ENCODE measurements at places on chromosomes 2 and 18. TPM values are rescaled to one million over a fixed set of nuclear protein-coding genes. Genes with fewer than 3 reads are reported as not detected.

CAPN14 gene
- total RNA-seq = under 0.01 TPM

NFU1 gene
- total RNA-seq = 48.0 TPM

- DNase-seq = peak; percentile 45
Observed at GRCh38 chr2:56132138-56132537, 51.7 kb upstream of the CCDC85A start.

- no peak for DNase-seq
Observed at GRCh38 chr2:65120990-65121693, 8.8 kb downstream of the RAB1A start.

DNA sequence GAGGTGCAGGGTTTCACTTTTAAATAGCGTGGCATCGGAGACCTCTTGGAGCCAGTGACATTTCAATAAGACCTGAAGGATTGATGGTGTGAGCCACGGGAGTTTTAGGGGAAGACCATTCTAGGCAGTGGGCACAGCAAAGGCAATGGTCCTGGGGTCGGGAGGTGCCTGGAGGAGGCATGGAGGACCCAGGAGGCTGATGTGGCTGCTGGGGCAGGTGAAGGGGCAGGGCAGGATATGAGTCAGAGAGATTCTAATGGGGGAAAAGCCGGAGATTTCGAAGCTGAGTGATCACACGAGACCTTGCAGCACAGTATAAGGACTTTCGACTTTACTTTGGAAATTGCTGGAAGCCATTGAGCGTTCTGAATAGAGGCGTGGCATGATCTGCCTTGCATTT is 79.6 kb upstream of the KCNE4 start:
- no peak for DNase-seq

DNA sequence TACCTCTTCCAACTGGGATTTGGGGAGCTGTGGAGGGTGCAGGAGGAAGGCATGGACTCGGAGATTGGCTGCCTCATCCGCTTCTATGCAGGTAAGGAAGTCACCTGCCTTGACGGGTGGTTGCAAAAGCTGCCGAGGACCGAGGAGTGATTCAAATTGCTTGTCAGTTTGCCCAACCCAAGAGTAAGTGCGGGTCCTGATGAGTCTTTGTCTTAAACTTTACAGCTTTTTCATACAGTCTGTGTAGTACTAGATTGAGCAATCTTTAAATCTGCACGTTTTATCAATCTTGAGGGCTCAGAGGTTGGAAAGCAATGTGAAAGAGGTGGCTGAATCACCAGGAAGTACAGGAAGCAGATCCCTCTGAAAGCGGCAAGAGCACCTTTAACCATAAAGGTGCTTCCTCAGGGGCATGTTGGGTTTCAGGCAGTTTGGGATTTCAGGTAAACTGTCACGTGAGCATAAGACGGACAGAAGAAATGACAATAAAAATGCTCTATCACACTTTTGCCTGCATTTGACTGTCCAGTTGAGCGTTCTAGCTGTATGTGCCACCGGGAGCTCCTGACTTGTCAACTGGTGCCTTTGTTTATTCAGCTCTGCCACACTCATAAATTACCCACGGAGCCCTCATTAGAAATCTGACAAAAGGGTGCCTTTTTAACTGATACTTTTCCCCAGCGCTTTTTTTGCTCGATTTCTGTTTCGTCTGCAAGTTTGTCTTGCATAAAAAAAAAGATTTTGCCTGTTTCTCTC is 2.0 kb downstream of the PHLPP1 start:
- DNase-seq = peak; percentile 50

- DNase-seq = peak; percentile 6
Observed at GRCh38 chr18:62198259-62198658, 11.2 kb downstream of the RELCH start.

- DNase-seq = no peak
Observed at GRCh38 chr18:13477147-13477683, 249.1 kb downstream of the FAM210A start.

DNA sequence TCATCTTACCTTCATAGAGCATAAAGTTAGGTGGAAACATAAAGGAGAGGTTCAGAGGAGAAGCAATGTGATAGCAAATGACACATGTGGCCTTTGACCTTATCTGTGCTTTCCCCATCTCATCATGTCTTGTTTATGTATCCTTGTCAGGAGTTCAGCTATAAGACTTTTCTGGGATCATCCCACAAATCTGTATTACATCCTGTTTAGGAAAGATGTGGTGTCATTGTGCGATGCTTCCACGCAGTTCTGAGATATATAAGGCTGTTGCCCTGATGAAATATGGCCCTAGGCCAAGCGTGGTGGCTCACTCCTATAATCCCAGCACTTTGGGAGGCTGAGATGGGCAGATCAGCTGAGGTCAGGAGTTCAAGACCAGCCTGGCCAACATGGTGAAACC is 15.5 kb upstream of the MGAT5 start:
- DNase-seq = no peak

DNA sequence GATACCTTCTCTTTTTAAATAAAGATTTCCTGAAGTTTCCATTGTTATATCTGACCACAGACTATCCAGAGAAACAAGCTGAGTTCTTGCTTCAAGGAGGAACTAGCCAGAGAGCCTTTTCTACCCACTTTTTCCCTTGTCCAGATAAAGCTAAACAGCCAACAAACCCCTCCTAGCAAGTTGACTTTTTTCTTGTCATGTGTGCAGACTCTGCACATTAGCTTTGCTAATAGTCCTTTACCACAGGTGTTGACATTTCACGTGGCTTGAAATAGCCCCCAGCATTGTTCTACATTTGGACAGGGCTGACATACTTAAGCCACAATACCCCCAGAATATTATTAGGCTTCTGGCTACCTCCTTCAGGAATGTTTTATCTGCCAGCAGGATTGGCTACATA is 40.7 kb downstream of the PCBP1 start:
- no peak for DNase-seq

- DNase-seq = no peak
Observed at GRCh38 chr2:133352719-133353118, 215.5 kb downstream of the NCKAP5 start.

GRCh38 chr2:64629329-64629781 is 24.4 kb downstream of the SERTAD2 start:
- no peak for DNase-seq

DNA sequence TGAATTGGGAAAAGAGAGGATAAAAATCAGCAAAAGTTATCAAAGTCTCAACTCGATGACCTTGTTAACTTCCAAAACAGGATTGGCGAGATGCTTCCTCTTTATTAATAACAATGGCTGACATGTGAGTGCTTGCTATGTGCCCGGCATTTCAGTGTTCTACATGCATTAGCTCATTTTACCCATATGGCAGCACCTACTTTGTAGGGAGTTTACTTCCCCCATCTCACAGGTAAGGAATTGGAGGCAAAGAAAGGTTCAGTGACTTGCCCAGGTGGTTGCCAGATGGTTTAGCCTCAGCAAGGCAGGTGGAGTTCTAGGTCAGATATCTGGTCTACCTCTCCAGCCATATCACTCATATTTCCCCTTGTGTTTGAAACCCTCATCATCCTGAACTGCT is 12.4 kb downstream of the TFCP2L1 start:
- no peak for DNase-seq

CHRNG gene
- total RNA-seq = 0.83 TPM

DNA sequence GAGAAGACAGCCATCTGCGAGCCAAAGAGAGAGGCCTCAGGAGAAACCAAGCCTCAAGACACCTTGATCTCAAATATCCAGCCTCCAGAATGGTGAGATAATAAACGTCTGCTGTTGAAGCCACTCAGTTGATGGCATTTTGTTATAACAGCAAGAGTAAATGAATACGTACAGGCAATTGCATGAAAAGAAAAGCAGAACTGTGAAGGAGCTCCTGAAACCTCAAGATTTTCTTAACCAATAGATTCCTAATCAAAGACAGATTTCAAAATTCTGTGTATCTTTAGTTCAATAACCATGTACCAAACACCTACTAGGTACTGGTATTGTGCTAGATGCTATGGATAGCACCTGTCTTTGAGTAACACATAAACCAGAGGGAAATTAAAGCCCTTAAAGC is 139.5 kb downstream of the PIEZO2 start:
- DNase-seq = no peak

DNA sequence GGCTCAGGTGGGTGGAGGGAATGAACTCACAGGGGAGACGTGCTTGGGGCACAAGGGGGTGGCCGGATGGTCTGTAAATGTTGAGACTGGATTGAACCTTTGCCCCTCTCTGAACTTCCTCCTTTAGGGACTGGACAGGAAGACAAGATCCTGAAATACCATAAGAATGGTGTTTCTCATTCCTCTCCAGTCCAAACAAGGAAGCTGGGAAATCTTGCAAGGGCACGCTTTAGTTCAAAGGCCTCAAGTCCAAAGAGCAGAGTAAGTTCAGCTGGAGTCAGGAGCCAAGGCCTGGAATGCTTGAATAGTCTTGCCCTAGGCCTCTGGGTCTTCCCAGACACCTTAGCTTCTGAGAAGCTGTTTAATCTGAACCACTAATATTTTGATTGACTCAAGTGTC is 52.4 kb upstream of the SIX3 start:
- DNase-seq = no peak

- no peak for DNase-seq
Observed at GRCh38 chr2:14975381-14975780, 342.9 kb downstream of the LRATD1 start.

ASXL2 gene
- total RNA-seq = 8.7 TPM

UGT1A1 gene
- not detected for total RNA-seq

GPR35 gene
- 1.0 TPM for total RNA-seq

GRCh38 chr18:21406116-21406515 is 164.1 kb downstream of the GREB1L start:
- DNase-seq = peak; percentile 60

GRCh38 chr2:173520918-173521317 is 166.2 kb downstream of the CDCA7 start:
- no peak for DNase-seq

LDAH gene
- total RNA-seq = 21.5 TPM

Data from LHCN-M2 (cell line).